ENCODE measurements at places on chromosomes 11 and 22.

GRCh38 chr22:38919631-38920190 lies 37.7 kb upstream of the APOBEC3A start:
- no peak for DNase-seq

GRCh38 chr11:66220566-66220935 lies 47.9 kb upstream of the RAB1B start:
- DNase-seq = no peak

- no peak for DNase-seq
Observed at GRCh38 chr11:115390441-115390840, 113.8 kb downstream of the CADM1 start.

DNA sequence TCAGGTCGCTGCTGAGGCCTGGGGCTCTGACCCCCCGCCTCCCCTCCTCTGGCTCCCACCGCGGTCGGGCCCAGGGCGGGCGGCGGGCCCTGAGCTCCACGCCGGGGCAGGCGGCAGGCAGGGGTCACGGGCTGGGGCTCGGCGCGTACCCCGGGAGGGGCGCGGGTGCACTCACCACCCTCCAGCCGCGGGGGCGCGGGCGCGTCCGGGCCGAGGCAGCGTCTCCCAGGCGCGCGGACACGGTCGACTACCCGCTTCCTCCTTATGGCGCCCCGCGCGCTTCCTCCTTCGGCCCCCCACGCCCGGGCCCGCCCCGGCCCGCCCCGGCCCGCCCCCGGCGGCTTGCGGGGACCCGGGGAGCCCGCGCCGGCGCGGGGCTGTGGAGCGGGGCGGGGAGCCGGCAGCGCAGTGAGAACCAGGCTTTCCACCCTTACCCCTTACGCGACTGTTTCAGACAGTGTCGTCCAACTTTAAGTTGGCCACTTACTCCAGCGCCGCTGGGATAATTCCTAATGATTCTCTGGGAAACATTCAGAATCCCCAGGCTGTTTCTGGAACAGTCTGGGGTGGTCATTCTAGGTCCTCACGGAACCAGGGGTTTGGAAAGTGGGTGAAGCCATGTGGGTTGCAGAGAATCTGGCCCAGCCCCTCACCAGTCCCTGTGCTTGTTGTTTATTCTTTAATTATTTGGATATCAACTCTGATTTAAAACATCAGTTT lies at the start of gene BID:
Gene BID (minus strand): TSS at position 264 of the 720 bp plus-strand sequence. CDS start 24,353 bp downstream, outside the sequence.
- DNase-seq = no peak

GRCh38 chr11:62048100-62048499 lies 75.7 kb upstream of the INCENP start:
- DNase-seq = no peak

DNA sequence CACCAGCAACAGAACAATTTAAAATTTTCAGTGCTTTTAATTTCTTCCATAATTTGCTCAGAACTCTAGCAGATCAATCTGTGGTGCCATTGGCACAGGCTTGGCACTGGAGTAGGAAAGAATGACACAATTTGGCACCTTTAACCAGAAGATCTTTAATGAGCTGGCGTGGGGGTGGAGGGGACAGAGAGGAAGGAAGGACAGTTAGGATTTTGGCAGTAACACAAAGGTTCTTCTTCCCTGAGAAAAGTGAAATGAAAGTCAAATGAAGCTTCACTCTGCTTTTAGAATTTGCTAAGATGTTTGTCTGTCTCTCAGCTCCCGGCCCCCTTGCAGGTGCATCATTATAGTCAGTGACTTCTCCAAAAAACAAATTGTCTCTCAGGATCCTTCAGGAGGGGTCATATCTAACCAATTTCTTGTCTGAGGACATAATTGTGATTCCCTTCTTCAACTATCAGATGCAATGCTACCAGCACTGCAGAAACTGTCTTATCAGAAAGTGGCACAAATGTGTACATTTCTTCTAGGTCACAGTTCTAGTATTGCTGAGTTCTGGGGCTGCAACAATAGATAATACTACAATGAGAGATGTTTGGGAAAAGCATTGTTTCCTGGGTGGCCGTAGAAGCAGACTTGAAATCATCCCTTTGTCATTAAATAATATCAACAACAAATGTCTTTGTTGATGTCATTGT lies 66.8 kb downstream of the CSTPP1 start:
- DNase-seq = no peak

GRCh38 chr11:111696556-111696955 lies 69.6 kb downstream of the PPP2R1B start:
- no peak for DNase-seq

DNA sequence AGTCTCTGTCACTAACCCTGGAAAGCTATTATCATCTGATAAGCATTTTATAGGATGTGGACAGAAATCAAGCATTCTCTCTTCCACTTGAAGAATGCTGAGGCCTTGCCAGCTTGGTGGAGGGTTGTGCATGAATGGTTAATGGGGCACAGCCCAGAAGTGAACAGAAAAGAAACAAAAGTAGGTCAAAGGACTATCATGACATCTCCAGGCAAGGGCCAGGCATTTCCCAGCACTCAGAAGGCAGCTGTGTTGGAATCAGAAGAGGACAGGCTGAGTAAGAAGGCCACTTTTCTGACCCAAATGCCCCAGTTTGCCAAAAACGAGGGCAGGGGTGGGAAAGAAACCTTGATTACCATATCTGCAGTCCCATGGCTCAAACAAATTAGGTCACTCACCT lies 12.4 kb downstream of the TENM4 start:
- no peak for DNase-seq

- peak; percentile 39 for DNase-seq
Observed at GRCh38 chr22:17637490-17638181, 921 bp upstream of the BCL2L13 start.

All from NCI-H510A treated with DMSO at 0.1 percent for 48 hours (cell line).